ENCODE measurements at places on chromosomes 16 and 17. TPM values are rescaled to one million over a fixed set of nuclear protein-coding genes. Genes with fewer than 3 reads are reported as not detected.

- DNase-seq: peak; percentile 100
Measured at GRCh38 chr17:41786227-41787020, at the start of gene JUP. JUP (minus strand) TSS chr17:41786711; CDS start chr17:41771854, 14,857 bp downstream.

DNA sequence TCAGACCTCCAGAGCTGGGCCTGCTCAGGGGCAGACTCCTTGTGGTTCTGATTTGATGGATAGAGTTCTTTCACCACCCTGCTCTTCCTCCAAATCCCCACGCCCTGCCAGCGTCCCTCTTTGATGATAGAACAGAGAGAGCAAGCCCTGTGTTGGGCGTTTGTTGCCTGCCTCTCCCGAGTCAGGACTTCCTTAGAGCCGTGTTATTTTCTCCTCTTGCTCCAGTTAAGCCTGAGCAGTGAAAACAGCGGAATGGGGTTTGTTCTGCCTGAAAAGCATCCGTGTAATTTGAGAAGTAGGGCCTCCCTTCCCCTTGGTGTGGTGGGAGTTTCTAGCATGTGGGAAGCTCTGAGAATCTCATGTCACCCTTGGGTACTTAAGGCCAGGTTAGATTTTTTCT, 22.1 kb downstream of the TMEM94 start:
- no peak for DNase-seq

LRRC37A gene
- total RNA-seq: 0.11 TPM

KRTAP2-2 gene
- total RNA-seq: not detected

PRR29 gene
- total RNA-seq: 1.1 TPM

- DNase-seq: peak; percentile 85
Measured at GRCh38 chr16:85524630-85525419, 88.3 kb upstream of the GSE1 start.

TPSG1 gene
- 0.23 TPM for total RNA-seq

NPW gene
- 0.46 TPM for total RNA-seq

DNA sequence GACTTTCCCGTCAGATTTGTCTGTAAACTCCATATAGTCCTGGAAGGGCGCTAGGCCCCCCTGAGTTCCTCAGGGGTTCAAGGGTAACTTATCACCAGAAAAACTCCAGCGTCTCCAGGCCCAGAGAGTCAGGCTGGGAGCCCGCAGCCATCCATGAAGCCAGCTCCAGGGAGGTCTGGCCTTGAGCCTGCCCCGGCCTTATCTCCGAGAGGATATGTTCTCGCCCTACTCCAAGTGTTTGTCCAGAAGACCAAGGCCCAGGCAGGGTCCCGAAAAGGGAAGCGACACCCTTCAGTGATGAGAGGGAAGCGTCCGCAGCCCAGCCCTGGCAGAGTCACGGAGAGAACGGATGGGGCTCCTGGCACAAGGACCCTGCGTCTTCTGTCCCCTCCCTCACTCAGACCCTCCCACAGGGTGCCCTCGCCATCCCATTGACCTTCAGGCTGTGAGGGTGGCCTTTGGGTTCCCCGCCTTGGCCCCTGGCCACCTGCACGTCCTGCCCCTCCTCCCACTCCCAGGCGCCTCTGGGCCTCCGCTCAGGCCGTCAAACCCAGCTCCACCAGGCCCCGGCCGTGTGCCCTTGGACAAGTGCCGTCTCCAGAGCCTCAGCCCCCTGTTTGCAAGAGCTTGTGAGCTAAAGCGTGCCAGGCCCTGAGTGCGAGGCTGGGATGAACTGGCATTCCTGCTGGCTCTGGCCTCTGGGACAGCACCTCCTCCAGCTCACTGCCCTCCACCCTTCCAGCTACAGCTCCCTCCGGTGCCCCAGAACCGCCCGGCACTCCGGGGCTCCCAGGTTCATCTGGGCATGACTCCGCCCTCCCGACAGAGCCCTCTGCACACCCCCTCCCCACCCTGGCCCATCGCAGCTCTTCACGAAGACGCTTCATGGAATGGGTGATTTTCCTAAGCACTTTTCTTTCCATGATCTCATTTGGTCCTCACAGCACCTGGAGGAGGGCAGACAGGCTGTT, 83.4 kb downstream of the ZDHHC7 start:
- no peak for DNase-seq

- DNase-seq: no peak
Measured at GRCh38 chr17:63015824-63016223, 49.8 kb downstream of the TANC2 start.

ESRP2 gene
- not detected for total RNA-seq

All from Daoy (cell line).